ENCODE measurements at places on chromosomes 7 and 10.

DNA sequence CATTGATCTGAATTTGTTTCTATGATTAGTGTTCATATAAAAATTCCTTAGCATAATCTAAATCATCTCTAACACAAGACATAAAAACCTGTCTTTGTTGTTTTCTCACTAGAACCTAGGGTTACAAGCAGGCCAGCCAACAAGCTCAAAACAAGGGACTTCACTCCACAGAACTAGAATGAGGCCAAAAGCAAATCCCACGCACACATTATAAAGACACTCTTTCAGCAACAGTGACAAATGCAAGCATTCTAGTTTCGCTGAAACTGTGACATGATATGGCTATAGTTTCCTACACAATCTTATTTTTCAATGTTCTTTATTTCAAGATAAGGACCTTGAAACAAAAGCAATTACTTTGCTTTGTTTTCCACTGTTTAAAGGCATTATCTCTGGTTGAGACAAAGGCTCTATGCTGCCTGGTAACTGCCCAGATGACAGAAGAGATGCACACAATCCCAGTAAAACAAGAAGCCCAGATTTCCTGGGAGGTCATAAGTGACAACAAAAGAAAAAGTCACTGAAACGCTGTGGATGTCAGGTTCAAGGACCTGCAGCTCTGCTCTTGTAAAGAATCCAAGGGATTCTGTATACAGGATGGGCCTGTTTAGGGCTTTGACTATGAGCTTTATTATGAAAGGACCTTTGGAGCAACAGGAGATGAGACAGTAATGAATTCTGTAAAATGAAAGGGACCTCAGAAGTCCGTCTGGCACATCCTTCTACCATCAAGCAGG, 105.3 kb downstream of the SORCS1 start:
- no peak for DNase-seq

- no peak for DNase-seq
Measured at GRCh38 chr10:85863301-85864172, 503.1 kb downstream of the GRID1 start.

- DNase-seq: no peak
Measured at GRCh38 chr10:26543567-26544306, 105.6 kb downstream of the APBB1IP start.

GRCh38 chr10:56231436-56231835, 129.6 kb downstream of the ZWINT start:
- DNase-seq: no peak

GRCh38 chr10:47018026-47018735, 107.0 kb downstream of the PTPN20 start:
- DNase-seq: no peak

GRCh38 chr10:30215623-30216022, 133.5 kb downstream of the MTPAP start:
- no peak for DNase-seq

DNA sequence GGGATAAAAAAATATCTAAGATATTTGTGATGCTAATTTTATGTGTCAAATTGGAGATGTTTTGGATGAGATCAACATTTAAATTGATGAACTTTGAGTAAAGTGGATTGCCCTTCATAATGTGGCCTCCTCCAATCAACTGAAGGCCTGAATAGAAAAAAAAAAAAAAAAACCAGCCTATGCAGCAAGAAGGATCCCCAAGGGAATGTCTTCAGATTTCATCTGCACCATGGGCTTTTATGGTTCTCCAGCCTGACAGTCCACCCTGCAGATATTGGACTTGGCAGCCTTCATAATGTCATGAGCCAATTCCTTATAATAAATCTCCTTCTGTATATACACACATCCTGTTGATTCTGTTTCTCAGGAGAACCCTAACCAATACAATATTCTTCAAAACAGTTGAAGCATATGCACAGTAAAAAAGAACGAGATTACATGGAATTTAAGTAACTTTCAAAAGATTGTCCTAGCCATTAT, 316.9 kb upstream of the PLXDC2 start:
- DNase-seq: no peak

- DNase-seq: peak; percentile 15
Measured at GRCh38 chr10:51422311-51423120, 276.9 kb downstream of the CSTF2T start.

DNA sequence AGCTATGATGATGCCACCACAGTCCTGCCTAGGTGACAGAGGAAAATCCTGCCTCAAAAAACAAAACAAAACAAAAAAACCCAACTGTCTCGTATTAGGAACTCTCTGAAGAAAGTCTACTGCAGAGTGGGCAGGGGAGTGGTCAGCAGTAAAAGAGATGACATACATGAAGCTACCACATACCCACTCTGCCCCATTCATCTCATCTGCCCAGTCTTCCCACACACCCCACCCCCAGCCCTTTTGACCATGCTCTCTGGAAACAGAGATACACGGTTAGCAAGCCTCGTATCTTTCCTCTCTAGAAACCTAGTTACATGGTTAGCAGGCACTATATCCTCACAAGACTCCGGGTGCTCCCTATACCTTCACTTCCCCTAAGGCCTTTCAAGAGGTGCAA, 8.3 kb downstream of the SLC37A3 start:
- no peak for DNase-seq

DNA sequence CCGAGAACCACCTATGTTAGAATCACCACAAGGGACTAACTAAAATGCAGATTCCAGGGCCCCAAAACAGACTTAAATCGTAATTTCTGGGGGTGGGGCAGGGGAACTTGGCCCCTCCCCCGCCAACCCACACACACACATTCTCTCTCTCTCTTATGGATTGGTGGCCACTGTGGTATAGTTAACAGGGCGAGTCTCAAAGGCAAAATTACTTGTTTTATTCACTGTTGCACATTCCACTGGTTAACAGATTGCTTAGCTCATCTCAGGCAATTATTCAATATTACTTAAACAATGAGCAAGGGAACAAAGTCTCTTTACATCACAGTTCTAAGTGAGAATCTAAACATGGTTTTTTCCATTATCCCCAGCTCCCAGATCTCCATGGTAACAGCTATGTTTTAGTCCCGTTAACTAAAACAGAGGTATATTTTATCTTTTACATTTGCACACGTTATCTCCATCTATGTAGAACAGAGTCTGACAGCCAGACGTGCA, 38.5 kb downstream of the IGF2BP3 start:
- DNase-seq: no peak

DNA sequence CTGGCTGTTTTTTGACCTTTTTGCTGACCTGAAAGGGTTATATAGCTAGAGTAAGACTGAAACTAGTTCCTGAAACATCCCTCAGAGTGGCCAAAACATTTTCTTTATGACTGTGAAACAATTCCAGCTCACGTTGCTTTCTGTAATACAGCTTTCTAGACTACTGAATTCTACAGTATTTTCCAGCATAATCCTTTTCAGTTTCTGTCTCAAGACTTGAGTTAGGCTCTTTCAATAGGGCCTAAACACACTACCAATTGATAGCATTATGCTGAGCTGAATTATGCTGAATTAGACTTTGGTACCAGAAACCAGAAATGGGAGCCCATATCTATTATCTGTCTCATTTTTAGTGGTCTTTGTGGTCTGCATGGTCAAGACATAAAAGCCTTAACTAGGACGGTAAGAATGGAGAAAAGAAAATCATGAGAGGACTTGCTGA, 72.6 kb downstream of the EPDR1 start:
- DNase-seq: no peak

DNA sequence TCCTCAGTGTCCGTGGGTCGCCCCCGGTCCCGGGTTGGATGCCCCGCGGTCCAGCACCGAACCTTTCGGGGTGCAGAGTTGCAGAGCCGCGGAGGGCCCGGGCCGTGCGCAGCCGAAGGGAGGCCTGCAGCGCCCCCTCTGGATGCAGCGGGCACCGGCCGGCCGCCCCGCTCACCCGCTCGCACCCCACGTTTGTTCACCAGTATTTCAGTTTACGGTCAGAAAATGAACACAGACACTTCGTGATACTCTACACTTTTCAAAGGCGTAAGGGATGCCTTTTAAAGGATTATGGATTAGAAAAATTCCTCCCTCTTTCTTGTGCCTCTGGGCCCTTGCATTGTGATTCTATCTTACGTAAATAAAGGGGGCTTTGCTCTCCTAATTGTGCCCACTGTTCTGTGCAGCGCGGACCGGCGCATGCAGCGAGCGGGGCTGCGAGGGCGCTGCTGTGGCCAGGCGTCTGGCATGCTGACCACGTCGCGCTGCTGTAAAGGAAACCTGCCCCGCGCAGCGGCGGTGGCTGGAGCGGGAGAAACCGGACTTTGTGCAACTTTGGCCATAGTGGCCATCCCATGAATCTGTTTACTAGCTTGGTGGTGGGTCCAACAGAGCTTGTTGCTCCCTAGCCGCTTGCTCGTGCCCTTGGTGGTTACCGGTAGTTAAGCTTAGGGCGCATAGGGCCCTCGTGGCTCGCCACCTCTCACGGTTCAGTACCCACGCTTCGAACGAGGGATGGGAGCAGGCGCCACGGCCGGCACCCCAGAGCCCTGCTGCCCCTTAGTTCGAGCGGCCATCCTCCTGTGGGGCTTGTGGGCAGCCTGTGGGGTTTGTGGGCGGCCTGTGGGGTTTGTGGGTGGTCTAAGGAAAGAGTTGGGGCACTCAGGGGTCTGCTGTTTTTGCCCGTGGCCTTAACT, 739 bp upstream of the MEST start:
- peak; percentile 47 for DNase-seq

DNA sequence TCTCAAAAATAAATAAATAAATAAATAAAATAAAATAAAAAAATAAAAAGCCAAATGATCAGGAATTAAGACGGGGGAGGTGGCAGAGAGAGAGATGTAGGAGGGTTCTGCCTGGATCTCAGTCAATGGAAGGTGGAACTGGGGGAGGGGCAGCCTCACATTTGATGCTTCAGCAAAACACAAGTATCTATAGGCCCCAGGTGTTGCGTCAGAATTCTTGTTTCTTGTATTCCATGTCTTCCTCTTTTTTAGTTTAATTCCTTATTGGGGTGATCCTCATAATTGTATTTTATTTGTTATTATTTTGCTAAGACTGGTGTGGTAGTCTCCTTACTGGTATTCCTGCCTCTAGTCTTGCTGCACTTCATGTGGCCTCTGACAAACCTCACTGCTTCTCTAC, 41.4 kb upstream of the SMARCD3 start:
- DNase-seq: no peak

Measured in activated CD8-positive, alpha-beta memory T cell treated with anti-CD3 and anti-CD28 coated beads, Interleukin-2, amount 50 U/mL, for 4 hours (primary cell).